ENCODE measurements at places on chromosomes 4 and X.

- DNase-seq: no peak
These were observed 3.7 kb upstream of the BEX4 start for GRCh38 chrX:103211012-103211715.

DNA sequence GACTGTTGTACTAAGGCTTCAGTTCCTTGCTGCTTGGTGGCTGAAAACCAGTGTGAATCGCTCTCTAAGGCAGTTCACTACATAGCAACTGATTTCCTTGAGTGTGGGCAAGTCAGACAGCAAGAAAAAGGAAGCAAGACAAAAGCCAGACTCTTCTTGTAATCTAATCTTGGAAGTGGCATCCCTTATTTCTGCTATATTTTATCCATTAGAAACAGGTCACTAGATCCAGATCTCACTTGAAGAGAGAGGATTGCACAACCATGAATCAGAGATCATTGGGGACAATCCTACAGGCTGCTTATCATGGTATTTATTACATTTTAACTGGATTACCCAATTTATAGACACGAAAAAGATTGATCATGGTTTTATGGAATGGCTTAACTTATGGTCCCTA is 684.5 kb downstream of the GRID2 start:
- DNase-seq: no peak

- DNase-seq: no peak
These were observed 210.8 kb upstream of the TEX13C start for GRCh38 chrX:125108921-125109320.

- DNase-seq: no peak
These were observed 32.0 kb downstream of the DCTD start for GRCh38 chr4:182885022-182885737.

- DNase-seq: no peak
These were observed 107.9 kb downstream of the ABLIM2 start for GRCh38 chr4:8050555-8051206.

- no peak for DNase-seq
These were observed 26.9 kb upstream of the SPANXB1 start for GRCh38 chrX:140975472-140975871.

DNA sequence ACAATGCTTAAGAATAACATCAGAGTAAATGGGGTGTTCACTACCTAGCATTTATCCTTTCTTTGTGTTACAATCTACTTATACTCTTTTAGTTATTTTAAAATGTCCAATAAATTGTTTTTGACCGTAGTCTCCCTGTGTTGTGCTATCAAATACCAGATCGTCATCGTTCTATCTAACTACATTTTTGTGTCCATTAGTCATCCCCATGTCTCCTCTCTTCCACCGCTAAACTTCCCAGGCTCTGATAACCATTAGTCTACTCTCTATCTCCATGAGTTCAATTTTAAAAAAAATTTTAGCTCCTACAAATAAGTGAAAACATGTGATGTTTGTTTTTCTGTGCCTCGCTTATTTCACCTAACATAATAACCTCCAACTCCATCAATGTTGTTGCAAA is 381.9 kb downstream of the PRDM5 start:
- DNase-seq: no peak

DNA sequence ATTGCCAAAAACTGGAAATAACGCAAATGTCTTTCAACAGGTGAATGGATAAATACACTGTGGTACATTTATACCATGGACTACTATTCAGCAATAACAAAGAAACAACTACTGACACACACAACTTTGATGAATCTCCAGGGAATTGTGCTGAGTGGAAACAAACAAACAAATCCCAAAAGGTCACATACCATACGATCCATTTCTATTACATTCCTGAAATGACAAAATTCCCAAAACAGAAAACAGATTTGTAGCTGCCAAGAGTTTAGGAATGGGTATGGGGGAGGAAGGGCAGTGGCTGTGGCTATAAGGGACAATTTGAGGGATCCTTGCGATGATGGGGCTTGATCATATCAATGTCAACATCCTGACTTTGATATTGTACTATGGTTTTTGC is 2.5 kb downstream of the ZNF182 start:
- DNase-seq: no peak

DNA sequence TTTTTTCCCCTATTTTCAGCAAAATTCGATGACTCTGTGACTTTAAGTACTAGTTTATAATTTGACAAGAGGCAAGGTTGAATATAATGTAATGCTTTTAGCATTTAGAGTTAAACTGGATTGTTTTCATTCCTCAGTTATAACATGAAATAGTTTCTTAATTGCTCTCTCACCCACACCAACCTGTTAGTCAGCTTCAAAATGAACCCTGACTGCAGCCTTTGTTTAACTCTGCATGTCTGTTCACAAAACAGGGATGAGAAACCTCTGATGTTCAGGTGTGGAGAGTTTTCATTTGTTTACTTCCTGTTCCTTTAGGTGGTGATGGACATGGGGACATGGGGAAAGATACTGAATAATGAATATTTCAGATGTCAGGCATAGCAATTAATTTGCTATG is 49.9 kb upstream of the MND1 start:
- no peak for DNase-seq

DNA sequence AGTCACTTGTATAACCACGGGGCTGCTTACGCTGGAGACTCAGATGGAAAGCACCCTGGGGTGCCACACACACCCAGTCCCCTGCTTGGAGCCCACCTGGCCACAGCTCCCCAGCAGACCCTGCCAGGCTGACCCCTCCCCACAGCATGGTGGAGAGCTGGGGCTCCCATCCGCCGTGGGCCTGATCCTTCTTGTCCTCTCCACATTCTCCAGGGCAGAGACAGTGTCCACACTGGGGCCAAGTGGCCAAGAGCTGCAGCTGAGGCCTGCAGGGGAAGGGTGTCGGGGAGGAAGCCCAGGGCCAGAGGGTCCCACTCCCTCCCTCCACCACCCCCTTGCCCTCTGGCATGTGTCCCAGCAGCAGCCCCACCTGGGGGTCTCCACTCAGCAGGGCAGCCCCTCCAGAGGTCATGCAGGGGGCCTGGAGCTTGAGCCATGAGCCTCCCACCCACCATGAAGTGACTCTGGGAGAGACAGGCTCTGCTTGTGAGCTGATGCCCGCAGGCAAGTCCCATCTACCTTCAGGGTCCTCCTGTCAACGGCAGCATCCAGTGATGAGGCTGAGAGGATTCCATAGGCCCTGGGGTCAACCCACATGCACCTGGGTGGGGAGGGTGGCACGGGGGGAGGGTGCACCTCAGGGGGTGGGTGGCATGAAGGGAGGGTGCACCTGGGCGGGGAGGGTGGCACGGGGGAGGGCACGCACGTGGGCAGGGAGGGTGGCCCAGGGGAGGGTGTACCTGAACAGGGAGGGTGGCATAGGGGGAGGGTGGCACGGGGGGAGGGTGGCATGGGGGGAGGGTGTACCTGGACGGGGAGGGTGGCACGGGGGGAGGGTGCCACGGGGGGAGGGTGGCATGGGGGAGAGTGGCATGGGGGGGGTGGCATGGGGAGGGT is 56.4 kb downstream of the FAM53A start:
- DNase-seq: no peak

DNA sequence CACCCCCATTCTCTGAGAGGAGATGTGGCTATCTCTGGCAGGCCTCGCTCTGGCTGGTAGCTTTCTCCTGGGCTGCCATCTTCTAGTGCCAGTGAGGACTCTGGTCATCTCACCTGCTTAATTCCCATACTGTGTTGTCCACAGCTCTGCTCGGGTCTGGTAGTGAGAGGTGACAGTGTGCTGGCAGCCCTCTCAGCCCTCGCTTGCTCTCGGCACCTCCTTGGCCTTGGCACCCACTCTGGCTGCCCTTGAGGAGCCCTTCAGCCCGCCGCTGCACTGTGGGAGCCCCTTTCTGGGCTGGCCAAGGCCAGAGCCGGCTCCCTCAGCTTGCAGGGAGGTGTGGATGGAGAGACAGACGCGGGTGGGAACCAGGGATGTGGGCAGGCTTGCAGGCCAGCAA is 52.7 kb downstream of the CPLX1 start:
- no peak for DNase-seq

GRCh38 chr4:163666332-163666873 is 171.9 kb downstream of the TMA16 start:
- no peak for DNase-seq

- no peak for DNase-seq
These were observed 205.1 kb upstream of the CTSO start for GRCh38 chr4:156158747-156159146.

DNA sequence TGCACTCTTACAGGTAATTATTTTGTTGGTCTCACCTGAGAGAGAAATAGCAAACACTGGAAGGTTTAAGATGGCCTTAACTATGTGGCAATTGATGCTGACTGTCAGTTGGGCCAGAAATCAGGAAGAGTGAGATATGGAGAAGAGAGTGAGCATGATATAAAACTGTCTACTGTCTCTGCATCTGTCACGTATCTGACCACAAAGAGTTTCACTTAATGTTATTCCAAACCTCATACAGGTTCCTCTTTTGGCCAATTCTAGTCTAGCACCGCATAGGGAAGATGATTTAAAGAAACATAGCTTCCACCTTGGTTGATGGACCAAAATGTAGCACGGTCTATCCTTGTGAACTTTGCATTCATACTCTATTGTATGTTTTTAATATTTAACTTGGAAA is 381.0 kb upstream of the BOD1L1 start:
- no peak for DNase-seq

DNA sequence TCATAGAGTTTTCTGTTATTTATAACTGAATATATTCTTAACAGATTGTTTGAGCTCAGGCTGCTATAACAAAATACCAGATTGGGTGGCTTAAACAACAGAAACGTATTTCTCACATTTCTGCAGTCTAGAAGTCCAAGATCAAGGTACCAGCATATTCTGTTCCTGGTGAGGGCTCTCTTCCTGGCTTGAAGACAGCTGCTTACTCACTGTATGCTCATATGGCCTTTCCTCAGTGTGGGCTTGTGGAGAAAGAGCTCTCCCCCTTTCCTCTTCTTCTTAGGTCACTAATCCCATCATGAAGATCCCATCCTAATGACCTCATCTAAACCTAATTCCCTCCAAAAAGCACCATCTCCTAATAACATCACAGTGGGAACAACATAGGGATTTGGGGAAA is 117.8 kb downstream of the RASGEF1B start:
- no peak for DNase-seq

DNA sequence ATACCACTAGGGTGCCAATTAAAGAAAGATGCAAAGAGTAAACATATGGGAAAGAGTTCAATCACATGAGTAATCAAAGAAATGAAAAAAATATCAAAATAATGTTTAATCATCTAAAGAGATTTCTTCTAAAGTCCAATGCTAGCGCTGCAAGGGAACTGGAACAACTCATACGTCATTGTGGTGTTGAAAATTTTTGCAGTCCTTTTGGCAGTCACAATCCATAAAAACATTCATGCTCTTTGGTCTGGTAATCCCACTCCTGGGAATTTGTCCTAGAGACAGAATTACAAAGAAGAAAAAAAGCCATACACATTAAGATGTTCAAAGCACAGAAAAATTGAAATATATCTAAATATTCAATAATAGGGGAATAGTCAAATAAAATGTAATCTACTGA is 4.6 kb downstream of the P2RY4 start:
- no peak for DNase-seq

DNA sequence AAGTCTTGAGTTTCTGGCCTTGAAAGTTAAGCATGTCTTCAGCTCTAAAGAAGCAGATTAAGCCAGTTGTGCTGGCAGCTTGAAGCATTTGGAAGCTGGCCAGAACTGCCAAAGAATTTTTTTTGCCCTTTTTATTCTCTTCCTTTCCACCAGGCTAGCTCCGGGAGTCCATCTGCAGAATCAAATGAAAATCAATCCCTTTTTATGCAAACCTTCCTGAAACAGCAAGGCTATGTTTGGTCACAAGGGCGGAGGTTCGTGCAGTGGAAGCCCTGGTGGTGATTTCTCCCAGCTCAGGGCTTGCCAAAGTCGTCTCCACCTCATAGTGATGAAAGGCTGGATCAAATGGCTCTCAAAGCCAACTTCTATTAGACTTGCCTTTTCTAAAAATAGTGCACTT is 21.6 kb upstream of the C4orf54 start:
- DNase-seq: no peak

- no peak for DNase-seq
These were observed 49.9 kb upstream of the CPEB2 start for GRCh38 chr4:14952352-14952751.

DNA sequence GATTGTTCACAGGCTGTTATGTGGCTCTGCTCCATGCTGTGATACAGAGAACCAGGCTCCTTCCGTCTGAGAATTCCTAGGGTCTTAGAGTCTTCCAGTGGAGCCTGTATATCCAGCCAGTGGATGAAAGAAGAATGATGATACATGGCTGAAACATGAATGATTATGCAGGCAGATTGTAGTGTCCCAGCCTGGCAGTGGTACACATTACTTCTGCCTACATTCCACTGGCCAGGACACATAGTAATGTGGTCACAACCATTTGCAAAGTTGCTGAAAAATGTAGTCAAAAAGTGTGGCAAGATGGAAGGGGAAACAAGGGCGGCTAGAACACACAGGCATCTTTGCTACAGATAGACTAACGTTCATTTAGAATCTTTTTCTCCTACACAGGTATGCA is 4.5 kb upstream of the GBA3 start:
- no peak for DNase-seq

- no peak for DNase-seq
These were observed 776 bp downstream of the CEP44 start for GRCh38 chr4:174284487-174284886.

DNA sequence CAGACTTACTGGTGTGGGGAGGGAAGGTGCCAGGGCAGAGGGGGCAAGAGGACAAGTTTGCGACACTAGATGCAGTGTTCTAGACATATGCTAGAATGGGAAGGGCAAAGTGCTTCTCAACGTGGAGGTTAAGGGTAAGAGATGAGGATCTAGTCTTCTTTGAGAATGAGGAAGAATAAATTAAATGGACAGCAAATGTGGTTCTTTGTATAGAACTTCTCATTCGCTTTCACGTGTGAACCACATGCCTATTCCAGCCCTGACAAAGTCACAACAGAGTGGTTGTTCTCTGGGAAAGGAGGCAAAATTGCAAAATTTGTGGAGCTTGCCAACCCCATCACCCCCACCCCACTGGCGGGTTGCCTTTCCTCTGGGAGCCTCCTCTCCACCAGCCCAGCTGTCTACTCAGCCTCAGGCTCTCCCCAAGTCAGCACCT is 1.5 kb upstream of the ANXA5 start:
- no peak for DNase-seq

GRCh38 chr4:134544303-134544770 is 342.7 kb upstream of the PABPC4L start:
- no peak for DNase-seq

Data from stimulated activated CD8-positive, alpha-beta memory T cell treated with anti-CD3 and anti-CD28 coated beads, Interleukin-2, amount 100 ng/mL, for 1 hour (primary cell).